ENCODE measurements at places on chromosomes 16 and 17.

- no peak for DNase-seq
Observed at GRCh38 chr16:25996052-25996451, 304.3 kb downstream of the HS3ST4 start.

DNA sequence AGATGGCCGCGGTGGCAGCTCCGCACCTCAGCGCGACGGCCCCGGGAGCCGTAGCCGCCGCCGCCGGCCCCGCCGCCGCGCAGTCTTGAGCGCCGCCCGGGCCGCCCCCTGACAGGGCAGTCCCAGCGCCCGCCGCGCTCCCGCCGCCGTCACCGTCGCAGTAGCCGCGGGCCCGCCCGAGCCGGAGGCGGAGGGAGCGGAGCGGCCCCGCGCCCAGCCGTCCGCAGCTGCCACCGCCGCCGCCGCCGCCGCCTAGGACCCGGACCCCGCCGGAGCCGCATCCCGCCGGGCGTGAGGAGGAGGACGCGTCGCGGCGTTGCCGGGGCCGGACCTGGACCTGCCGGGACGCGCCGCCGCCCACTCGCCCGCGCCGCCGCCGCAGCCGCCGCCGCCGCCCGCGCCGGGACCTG is 218 bp downstream of the TNRC6C start:
- DNase-seq, result no peak

GRCh38 chr16:56871172-56871593 is 6.2 kb downstream of the SLC12A3 start:
- no peak for DNase-seq

DNA sequence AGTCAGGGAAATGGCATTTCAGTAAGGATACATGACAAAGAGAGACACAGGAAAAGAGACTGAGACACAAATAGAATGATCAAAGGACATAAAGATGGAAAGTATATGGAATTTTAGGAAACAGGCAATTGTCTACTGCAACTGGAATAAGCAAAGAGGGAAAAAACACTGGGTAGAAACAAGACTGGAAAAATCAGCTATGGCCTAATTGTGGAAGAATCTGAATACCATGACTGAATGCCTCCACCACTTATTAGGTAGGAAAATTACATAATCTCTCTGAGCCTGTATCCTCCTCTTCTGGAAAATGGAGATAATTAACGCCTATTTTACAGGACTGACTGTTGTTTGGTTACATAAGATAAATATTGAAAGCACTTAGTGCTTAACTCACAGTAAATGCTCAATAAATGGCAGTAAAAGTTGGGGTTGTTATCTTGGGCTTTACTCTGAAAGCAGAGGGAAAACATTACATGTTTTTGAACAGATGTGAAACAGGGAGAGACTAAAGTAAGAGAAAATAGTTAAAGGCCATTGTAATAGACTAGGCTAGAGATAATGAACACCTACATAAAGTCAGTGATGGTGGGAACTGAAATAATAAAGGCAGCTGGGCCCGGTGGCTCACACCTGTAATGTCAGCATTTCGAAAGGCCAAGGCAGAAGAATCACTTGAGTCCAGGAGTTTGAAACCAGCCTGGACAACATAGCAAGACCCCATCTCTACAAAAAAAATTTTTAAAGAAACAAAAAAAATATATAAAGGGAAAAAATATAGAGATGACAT is 63.5 kb upstream of the C17orf78 start:
- DNase-seq, result no peak

- DNase-seq, result no peak
Observed at GRCh38 chr17:10614536-10615155, 42.5 kb downstream of the MYH3 start.

GRCh38 chr16:88306860-88307545 is 75.8 kb upstream of the ZNF469 start:
- no peak for DNase-seq

DNA sequence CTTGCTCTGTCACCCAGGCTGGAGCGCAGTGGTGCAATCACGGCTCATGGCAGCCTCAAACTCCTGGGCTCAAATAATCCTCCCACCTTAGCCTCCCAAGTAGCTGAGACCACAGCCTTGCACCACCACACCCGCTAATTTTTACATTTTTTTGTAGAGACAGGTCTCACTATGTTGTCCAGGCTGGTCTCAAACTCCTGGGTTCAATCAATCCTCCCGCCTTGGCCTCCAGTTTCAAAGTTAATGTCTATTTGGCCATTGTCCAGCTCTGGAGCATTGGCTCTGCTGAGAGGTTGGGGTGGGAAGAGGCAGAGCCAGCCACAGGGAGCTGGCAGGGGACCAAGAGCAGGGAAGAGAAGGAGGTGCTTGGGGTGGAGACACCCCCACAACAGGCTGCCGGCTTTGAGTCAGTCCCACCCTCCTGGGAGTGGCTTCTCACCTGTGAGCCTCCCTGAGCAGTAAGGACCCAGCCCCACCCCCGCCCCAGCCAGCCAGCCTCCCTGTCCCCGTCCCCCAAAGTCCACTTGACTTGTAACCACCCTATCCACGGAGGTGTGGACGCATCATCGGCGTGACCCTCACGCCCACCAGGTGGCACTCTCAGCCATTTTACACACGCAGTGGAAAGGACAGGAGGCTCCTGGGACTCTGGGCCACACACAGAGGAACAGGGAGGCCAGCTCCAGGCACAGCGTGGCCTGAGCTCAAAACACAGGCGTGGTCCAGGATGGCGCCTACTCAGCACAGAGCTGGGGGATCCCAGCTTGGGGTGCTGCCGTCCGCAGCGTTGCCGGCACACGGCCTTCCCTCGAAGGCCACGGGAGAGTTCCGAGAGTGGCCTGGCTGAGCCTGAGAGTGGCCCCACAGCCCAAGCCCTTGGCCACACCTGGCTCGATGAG is 22.8 kb upstream of the PVALEF start:
- DNase-seq, result peak; percentile 49

- DNase-seq, result no peak
Observed at GRCh38 chr16:72475688-72476087, 303.7 kb upstream of the PMFBP1 start.

DNA sequence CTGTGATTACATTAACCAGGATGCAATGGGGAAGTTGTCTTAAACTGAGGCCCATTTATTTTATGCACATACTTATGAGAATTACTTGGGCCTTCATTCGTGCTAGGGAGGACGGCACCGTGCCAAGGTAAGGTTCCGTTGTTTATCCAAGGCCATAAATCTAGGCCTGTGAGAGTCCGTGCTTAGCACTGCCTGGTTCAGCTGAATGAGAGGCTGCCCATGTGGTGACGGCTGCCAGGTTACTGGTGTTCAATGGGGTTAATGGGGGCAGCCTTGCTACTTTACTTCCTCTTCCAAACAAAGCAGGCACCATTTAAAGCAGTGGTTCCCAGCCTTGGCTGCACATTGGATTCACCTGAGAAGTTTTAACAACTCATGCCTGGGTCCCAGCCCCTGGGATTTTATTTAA is 135.1 kb upstream of the NOL11 start:
- DNase-seq, result no peak

DNA sequence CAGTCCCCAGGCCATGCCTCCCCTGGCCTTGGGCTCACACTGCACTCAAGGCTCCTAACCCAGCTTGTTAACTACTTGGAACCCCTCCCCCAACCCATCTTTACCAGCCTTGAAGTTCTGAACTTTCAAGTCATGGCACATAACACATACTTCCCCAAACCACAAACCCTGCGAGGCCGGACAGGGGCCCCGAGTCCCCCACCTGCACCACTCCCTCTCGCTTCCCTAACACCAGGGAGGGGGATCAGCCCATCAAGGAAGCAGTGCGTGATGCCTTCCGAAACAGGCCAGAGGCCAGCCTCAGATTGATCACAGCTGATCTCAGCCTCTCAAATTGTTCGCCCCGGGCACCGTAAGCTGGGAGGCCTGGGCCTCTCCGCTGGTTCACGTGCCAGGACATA is 3.0 kb upstream of the NLRC3 start:
- no peak for DNase-seq
